HS-5 (cell line): ENCODE measurements at places on chromosomes 13 and 19.

DNA sequence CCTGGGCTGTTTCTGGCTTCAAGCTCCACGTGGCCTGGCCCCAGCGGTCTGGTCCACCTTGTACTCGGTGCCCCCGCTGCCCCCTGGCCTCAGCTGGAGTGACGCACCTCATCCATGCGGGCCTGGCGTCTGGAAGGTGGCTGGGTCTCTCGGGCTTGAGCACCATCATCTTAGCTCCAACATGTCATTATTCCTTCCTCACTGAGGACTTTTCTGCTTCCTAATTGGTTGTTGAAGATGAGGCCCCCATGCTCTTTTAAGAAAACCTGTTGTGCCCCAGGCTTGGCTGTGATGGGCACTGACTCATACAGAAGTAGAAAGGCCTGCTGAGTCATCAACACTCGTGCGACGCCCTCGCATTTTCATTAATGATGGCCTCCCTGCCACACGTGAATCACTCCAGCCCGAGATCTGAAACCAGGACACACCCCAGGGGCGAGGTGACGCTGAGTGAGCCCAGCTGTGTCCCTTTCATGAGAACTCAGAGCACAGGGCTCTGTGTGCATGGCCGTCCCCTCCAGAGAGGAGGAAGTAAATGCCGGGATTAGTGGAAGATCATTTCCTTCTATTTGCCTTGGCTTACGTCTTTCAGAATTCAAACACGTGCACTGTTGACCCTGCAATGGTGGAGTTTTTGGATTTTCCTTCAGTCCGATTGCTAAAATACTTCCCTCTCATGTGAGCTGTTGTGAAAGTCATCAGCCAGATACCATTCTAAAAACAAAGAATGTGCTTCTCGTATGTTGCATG lies 14.0 kb upstream of the GJA3 start:
- DNase-seq = peak; percentile 58

DNA sequence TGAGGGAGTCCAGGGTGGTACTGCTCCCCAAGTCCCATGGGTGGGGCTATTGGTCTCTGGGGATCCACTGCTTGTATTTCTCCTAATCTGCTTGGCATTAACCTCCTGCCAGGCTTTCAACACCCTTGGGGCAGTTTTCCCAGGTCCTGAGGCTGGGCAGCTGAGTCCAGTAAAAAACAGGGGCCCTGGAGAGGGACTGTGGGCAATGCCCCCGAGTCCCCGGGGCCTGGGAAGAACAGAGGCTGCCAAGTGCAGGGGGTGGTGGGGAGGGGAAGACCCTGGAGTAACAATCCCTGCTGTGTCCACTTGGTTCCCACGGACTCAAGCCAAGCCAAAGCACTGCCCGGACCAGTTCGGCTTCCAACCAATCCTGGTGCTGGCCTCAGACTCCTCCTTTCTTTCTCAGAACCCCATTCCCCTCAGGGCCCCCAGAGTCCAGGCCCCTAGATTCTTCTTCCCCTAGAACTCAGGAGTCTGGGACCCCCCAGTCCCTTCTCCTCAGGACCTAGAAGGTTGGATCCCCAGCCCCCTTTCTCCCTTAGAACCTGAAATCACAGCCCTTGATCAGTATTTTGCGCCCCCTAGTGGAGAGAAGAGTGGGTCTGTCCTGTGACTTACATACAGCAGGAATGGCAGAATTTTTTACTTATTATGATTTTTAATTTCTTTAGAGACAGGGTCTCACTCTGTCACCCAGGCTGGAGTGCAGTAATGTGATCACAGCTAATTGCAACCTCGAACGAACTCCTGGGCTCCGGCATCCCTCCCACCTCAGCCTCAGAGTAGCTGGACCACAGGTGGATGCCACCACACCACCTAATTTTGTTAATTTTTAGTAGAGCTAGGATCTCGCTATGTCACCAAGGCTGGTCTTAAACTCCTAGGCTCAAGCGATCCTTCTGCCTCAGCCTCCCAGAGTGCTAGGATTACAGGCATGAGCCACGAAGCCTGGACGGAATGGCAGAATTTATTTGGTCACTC lies 3.7 kb upstream of the CLPTM1 start:
- DNase-seq = peak; percentile 37

GRCh38 chr19:54616821-54617560 lies 13.3 kb upstream of the LILRB1 start:
- DNase-seq = no peak

GRCh38 chr13:56166864-56167263 lies 973.9 kb upstream of the PRR20A start:
- DNase-seq = no peak

DNA sequence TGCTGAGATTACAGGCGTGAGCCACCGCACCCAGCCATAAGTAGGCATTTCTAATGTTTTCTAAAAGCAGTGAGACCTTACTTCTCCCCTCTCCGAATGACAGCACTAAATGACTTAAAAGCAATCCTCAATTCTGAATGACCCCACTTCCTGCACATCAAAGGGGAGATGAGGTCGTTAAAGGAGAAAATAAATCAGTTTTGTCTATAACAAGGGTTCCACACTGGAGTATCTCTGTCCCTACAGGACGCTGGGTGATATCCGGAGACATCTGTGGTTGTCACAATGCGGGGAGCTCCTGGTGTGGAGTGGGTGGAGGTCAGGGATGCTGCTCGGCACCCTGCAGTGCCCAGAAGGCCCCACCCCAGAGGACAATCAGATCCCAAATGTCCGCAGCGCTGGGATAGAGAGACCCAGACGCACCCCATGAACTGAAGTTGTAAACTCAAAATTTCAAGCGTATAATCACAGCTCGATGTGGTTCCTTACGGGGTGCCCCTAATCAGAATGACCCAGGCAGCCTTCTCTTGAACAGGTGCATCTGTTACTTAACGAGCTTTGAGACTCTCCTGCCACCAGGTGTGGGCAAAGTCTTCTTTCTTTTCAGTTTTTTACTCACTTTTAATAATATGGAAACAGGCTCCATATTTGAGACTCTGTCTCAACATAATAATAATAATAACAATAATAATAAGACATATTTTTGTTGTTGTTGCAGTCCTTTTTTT lies 2.9 kb downstream of the GNG7 start:
- no peak for DNase-seq
